HAP-1 (cell line): ENCODE measurements at places on chromosomes 11 and 22.

- no peak for DNase-seq
Measured at GRCh38 chr11:65307298-65308229, 7.1 kb upstream of the CDC42EP2 start.

- no peak for DNase-seq
Measured at GRCh38 chr11:31812383-31813381, 1.6 kb upstream of the PAX6 start.

- no peak for DNase-seq
Measured at GRCh38 chr22:36432592-36433317, 45.0 kb upstream of the MYH9 start.

GRCh38 chr11:43619863-43620505 is 60.6 kb upstream of the HSD17B12 start:
- no peak for DNase-seq
